ENCODE measurements at places on chromosomes 13 and 19.

- DNase-seq: no peak
Measured at GRCh38 chr13:67351909-67352308, 121.8 kb upstream of the PCDH9 start.

DNA sequence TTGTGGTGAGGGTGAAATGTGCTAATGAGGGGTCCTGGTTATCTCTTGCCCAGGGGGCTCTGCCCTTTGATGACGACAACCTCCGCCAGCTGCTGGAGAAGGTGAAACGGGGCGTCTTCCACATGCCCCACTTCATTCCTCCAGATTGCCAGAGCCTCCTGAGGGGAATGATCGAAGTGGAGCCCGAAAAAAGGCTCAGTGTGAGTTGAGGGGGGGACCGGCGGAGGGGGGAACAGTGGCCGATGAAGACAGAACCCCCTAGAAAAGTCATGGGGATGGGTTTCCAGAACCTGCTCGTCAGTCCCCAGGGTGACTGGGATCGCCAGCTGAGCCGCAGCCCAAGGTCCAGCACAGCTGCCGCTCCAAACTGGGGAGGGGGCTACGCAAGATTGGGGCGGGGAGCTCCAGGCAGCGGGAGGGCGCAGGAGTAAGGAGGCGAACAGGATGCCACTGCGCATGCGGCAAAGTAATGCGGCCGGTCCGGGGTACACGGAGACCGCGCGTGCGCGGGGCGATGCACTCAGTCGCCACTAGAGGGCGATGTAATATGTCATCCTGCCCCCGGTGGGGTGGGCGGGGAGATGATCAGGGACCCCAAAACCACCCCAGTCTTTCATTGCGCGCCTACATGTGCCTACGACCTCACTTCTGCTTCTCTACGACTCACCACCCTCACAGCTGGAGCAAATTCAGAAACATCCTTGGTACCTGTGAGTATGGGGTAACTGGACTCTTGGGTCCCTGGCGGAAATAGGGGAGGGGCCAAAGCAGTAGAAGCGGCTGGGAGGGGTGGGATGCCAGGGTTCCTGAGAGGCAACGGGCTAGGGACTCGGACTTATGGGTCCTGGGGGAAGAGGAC, 17.9 kb downstream of the BRSK1 start:
- DNase-seq: peak; percentile 27

DNA sequence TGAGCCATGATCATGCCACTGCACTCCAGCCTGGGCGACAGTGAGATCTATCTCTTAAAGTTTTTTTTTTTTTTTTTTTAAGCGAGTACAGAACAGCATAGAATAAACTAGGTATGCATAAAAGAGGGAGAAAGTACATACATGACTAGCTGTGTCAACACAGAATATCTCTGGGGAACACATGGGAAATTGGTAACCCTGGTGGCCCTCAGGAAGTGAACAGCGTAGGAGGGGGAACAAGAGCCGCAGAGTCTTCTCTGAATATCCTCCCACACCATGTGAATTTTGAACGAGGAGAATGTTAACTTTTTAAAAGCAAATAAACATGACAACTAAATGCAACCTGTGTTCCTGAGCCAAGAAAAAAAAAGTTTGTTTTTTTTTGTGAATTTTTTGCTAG, 15.2 kb downstream of the PHLDB3 start:
- DNase-seq: no peak

- no peak for DNase-seq
Measured at GRCh38 chr13:107644136-107644535, 571.2 kb downstream of the LIG4 start.

DNA sequence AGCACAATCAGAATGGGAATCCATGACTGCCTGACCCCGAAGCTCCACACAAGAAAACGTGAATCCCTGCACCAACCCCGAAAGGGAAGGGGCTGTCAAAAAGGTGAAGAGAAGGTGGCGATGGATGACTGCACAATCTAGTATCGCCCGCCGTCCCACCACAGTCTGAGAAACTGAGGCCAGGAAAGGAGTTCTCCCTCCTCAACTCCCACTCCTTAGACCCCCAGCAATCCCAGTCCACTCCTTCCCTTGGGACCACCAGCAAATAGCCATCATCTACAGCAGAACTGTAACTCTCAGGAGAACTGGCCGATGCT, 451 bp downstream of the NOSIP start:
- DNase-seq: no peak

- no peak for DNase-seq
Measured at GRCh38 chr13:102960959-102961358, 105.3 kb downstream of the SLC10A2 start.

DNA sequence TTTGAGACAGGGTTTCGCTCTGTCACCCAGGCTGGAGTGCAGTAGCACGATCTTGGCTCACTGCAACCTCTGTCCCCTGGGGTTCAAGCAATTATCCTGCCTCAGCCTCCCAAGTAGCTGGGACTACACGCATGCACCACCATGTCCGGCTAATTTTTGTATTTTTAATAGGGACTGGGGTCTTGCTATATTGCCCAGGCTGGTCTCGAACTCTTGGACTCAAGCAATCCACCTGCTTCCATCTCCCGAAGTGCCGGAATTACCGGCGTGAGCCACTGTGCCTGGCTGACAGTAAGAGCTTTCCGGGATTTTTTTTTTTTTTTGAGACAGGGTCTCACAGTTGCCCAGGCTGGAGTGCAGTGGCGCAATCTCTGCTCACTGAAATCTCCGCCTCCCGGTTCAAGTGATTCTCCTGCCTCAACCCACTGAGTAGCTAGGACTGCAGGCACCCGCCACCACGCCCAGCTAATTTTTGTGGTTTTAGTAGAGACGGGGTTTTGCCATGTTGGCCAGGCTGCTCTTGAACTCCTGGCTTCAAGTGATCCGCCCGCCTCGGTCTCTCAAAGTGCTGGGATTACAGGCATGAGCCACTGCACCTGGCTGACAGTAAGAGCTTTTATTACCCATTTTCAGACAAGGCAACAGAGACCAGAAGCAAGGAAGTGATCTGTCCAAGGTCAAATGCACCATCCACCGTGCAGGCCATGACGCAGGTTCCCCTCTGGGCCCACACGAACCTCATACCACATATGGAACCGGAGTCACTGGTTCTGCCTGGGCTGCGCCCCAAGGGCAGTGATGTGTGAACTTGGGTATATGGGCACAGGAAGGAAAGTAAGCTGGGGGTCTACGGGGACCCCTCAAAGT, 21.0 kb downstream of the RFX1 start:
- no peak for DNase-seq

DNA sequence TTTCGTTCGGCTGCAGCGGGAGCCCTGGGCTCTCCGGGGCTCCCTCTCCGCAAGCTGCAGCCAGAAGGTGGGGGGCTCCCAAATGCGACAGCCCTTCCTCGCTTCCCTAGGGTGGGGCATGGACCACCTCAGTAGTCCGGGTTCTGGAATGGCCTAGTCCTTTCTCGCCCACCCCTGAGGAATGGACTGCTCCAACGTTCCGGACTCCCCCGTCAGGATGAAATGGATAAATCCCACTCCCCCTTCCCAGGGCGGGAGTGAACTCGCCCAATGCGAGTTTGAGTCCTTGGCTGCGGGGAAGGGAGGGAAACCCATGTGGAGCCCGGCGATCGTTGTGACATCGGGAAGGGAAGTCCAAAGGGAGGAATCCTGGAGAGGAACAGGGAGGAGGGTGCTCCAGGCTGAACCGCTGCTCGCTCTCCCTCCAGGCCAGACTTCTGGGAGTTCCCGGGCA, 5.5 kb downstream of the HRC start:
- DNase-seq: no peak

DNA sequence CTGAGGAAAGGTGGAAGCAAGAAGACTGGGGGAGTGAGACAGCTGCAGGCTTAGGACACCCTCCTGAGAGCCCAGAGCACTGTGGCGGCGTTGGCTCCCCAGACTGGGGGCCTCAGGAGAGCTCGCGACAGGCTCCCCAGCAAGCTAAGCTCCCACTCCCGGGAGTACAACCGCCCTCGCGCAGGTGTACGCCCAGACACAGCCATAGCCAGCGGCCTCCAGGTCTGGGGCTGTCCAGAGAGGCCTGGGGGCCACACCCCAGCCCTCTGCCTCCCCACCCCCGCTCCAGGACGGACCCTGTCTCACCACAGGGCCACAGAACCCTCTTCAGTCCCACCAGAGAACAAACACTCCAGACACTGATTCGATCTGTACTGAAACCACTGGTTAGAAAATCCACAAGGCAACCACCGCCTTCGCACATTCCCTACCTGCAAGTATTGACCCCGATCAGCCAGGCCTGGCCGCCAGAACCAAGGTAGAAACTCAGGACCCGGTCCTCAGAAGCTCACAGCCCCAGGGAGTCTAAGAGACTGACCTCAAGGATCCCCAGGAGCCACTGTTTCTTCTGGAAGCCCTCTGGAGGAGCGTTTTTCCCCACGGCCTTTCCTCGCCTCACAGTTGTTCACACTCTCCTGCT, 16.3 kb downstream of the ZIC5 start:
- no peak for DNase-seq

DNA sequence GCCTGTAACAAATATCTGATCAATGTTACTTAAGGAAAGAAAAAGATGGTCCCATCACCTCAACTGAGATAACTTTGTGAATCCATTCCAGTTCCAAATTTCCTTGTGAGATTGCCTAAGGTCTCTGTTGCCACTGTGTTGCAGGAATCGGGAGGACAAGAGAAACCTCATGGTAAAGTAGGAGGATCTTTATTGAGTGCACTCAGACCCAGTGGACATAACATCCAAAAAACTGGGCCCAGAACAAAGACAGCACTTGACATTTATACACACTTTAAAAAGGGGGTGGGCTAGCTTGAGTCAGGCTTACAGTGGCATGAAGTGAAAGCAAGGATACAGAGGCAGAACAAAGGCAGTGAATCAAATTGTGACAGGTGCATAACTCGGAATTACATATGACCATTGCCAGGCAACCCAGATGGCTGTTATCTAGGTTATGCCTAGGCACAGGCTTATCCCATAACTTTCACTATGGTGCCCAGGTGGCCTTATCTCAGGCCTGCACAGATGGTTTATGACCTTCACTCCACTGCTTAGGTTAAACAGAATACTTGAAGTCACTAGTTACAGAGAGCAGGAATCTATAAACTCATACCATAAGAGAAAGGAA, 459.4 kb upstream of the PCDH20 start:
- DNase-seq: no peak

GRCh38 chr19:32719611-32720059, at the start of gene TDRD12:
TDRD12 (plus strand) TSS chr19:32719767; CDS start chr19:32720073, 306 bp downstream.
- DNase-seq: no peak

DNA sequence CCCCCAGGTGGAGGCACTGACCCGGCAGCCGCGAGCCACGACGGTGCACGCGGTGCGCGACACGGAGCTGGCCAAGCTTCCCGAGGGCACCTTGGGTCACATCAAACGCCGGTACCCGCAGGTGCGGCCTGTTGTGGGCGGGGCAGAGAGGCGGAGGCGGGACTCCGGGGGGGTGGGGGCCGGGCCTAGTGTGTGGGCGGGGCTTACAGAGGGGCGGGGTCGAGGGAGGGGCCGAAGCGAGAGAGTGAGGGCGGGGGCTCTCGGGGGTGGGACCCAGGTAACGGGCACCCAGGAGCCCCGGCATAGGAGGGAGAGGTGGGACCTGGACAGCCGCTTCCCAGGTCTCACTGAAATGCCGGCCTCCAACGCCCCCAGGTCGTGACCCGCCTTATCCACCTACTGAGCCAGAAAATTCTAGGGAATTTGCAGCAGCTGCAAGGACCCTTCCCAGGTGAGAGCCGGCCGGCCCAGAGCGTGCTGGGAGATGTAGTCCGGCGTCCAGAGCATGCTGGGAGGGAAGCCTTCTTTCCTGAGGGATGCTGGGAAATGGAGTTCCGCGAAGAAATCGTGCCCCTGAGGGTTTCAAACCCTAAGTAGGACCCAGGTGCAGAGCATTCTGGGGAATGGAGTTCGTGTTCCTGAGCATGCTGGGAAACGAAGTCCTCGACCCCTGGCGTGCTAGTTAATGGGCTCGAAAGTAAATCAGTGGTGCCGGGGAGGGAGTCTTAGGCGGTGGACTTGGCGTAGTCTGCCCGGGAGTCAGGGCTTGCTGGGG, 15.7 kb downstream of the PNPLA6 start:
- no peak for DNase-seq

DNA sequence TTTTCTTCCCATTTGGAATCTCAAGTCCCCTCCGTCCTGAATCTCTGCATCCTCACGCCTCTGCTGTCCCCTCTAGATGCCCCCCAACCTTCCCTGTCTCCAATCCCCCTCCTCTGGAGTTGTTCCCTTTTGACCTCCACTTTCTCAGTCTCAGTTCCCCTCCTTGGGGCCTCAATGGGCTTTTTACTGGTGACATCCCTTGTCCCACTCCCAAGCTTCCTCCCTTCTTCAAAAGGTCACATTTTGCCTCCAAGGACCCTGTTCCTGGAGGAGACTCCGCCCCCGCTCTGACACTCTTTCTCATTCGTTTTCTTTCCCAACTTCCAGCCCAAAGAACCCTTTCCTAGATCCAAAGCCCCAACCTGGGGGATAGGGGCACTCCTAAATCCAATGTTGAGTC, 1.0 kb downstream of the AP2S1 start:
- DNase-seq: no peak

- DNase-seq: no peak
Measured at GRCh38 chr19:16649734-16650133, 10.2 kb downstream of the SMIM7 start.

DNA sequence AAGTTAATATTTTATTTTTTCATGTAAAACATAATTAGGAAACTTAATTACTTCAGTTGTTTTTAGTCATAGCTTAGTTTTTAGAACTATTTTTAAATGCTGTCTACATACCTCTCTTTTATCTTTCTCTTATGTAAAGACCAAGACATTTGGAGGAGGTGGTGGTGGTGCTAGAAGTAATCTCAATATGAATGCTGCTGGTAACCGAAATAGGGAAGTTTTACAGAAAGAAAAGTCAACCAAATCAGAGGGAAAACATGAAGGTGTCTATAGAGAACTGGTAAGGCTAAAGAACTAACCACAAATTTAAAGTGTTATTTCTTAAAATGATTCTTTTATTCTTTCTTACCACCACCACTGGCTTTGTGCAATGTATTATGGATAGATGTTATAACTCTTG, 97.3 kb downstream of the TDRD3 start:
- DNase-seq: no peak

GRCh38 chr19:7661744-7662538, 6.9 kb upstream of the RETN start:
- DNase-seq: no peak

DNA sequence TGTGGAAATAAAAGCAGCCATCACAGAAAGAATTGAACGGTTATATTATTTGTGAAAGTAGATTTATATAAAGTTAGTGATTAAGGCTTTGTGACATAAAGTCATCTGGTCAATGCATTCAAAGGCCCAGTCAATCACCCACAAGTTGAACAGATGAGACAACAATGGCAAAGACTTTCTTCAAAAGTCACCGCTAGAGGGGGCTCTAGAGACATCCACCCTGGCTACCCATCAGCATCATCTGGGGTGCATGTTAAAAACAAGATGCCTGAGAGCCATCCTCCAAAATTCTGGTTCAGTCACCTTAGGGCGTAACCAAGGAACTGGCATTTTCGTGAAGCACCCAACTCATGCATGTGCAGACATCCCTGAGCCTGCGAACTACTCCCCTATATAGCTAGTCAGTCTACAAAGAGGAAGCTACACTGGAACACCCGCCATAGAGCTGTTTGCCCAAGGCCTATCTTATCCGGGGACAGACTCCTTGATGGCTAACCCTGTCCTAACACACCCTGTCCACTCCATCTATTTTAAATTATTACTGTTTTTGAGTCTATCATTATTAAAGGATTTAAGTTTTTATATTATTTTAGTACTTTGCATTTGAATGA, 970.5 kb downstream of the UQCRFS1 start:
- peak; percentile 14 for DNase-seq

- DNase-seq: no peak
Measured at GRCh38 chr19:6062274-6062673, 48.0 kb downstream of the RFX2 start.
